Activated naive CD4-positive, alpha-beta T cell (primary cell): ENCODE measurements at places on chromosomes 6 and 20.

- no peak for DNase-seq
Measured at GRCh38 chr20:54107181-54107580, 36.8 kb upstream of the BCAS1 start.

DNA sequence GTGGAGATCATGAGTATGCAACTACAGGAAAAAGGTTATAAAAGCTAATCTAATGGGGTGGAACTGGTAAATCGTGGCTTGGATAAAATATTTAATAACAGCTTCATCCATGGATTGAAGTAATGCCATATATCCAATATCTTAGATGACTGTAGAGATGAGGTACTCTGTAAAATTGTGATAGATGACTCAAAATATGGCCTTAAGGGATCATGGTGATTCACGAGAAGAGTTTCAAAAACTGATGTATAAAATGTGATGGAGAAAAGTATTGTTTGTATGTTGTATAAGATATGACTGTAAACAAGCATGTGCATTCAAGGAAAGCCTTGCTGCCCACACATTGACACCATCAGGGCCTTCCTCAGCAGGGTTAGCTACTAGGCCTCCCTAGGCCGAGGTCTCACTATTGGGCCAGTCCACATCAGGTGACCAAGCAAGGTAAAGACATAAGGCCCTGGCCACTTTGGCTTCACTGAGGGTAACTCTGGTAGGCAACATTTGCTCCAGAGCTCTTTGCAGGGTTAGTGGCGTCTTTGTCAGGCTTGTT, 17.7 kb upstream of the CCN6 start:
- no peak for DNase-seq

DNA sequence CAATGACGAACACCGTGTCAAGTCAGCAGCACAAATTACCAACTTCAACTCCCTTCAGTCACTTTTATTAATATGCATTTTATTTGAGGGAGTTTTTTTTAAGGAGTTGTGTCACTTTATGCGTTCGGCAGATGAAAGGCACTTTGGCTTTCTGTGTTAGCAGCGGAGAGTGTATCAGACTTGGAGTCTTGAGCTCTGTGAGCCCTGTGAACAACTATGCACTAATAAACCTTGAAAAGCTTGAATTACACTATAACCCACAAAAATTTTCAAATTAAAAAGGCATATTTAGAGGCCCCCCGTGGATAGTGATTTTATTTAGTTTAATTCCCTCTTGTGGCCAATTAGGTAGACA, 335.3 kb upstream of the NT5E start:
- no peak for DNase-seq

GRCh38 chr20:4919047-4919704, 82.1 kb downstream of the SLC23A2 start:
- DNase-seq: no peak

DNA sequence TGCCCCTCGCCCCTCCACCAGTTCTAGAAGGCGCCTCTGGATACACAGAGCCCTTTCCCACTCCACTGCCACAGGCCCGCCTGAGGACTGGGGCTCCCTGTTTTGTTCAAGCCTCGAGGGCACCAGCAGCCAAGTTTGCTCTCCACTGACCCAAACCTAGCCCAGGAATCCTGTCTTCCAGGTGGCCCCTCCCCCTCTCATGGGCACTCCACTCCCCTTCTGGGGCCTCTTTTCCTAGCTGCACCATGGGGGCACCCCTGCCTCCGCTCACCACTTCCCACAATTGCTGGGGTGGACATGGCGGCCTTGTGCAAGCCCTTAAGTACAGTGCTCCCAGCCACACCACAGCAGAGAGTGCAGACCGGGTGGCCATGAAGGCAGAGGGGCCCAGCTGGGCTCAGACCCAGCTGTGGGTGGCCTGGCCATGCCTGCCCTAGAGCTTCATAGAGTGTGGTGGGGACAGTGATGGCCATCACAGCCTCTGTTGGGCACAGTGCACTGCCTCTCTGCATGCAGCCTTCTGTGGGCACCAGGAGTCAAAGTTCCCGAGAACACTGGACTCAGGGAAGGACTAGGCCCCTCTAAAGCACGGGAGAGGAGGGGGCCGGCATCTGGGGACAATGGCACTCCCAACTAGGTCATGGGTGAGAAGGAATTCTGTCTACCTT, 1.3 kb downstream of the MYL9 start:
- no peak for DNase-seq

DNA sequence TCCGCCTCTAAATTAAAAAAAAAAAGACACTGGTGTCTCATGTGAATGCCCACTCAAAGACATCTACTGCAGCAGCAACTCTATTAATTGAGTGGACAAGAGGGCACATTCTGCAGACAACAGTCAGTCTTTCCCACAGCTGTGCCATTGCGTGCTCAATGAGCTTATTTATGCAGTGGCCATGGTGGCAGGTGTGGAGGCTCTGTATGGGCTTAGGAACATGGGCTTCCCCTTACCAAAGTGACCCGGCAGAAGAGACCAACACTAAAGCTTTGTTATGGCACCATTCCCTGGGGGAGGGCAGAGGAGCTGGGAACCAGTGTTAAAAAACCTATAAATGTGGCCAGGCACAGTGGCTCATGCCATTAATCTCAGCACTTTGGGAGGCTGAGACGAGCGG, 4.2 kb upstream of the VAPB start:
- DNase-seq: no peak

GRCh38 chr6:126664271-126664670, 324.4 kb downstream of the CENPW start:
- no peak for DNase-seq

GRCh38 chr6:81241126-81242041, 511.1 kb downstream of the TENT5A start:
- no peak for DNase-seq

DNA sequence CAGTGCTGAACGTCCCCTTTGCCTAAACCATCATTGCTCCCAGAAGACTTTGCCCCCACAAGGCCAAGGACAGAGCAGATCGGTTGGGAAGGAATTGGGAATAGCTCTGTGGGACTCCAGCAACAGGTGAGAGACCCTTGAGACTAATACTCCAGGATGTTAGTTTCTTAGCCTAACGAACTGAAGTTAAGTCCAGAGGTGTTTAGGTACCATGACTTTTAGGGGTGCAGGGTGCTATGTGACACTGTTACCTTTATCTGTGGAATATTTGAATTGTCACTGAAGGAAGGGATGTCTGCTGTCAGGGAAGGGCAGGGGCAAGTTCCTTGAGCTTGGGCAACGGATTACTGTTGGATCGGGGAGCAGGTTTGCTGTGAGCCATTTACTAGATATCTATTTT, 1.9 kb downstream of the BLCAP start:
- no peak for DNase-seq

DNA sequence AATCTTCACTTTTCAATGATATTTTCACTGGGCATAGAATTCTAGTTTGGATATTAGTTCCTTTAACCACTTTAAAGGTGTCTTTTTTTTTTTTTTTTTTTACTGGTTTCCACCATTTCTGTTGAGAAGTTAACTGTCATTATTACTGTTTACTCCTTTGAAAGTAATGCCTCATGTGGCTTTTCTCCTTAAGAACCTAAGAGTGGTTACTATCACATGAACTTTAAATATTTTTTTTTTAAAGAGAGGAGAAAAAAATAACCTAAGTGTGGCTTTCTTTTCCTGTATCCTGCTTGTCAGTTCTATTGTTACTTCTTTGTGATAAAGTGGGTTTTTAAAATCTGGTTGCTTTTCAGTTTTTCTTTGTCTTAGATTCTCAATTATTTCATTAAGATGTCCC, 229.5 kb downstream of the CDH26 start:
- no peak for DNase-seq

DNA sequence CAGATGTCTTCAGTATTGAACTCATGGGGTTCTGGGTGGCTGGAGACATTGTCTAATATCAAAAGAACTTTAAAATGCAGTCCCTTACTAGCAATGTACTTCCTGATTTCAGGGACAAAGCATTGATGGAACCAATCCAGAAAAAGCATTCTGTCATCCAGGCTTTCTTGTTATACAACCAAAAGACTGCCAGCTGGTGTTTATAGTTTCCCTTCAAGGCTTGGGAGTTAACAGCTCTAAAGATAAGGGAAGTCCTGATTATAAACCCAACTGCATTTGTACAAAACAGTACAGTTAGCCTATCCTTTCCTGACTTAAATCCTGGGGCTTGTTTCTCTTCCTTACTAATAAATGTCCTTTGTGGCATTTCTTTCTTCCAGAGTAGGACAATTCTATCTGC, 160.0 kb downstream of the COL21A1 start:
- DNase-seq: no peak

DNA sequence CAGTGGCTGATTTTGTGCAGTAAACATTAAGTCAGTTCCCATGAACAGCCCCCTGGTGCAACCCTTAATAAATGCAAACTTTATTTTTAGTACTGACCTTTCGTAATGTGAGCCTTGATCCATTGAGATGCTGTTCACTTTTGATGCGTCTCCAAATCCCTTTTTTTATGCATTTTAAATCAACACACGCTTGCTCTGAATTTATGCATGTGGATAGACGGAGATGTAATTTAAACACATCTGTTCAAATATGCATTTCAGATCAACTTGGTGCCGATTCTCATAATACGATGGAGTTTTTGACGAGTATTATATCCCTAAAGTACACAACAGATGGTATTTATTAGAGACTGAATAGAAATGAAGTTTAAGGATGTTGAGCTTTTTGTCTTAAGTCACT, 505.7 kb downstream of the CDKAL1 start:
- DNase-seq: no peak

- DNase-seq: no peak
Measured at GRCh38 chr6:44820321-44820720, 432.8 kb downstream of the CDC5L start.

DNA sequence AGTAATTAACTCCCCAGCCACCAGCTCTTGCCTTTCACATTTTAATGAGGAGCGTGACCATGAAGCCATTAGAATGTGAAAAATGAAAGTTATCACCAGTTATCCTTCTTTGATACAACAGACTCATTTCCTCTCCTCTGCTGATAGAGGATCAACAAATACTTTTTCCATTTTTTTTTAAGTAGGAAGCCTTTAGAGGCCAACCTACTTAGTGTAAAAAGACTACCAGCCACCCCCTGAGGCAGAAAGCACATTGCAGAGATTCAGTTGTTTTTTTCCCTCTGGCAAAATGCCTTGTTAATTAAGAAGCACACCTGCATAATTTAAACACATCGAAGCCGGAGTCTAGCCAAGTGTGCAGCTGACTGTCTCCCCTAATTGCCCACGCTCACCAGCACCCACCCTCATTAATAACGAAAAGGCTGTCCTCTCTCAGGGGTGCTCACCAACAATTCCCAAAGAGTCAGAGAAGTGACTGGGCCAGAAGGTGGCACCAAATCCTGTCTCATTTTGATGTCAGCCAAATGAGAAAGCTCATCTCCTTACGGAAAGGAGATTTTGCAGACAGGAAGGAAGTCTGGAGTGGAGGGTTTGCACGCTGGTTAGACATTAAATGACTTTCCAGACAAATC, 60.9 kb upstream of the MC3R start:
- no peak for DNase-seq

DNA sequence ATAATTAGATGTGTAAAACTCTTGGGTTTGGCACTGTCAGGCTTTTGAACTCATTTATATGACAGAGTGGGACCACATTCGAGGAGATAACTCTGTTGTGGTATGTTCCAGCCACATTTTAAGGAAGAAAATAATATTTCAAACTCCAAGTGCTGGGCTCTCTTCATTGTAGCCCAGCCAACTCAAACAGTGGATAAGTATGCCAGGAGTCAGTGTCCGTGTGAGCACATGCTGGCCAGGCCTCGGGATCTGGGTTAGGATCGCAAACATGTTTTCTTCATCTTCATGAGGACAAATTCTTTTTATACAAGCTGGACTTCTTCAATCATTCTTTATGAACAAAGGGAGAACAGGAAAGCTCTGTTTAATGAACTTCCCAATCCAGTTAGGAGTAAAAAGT, 497.5 kb downstream of the MAFB start:
- no peak for DNase-seq

DNA sequence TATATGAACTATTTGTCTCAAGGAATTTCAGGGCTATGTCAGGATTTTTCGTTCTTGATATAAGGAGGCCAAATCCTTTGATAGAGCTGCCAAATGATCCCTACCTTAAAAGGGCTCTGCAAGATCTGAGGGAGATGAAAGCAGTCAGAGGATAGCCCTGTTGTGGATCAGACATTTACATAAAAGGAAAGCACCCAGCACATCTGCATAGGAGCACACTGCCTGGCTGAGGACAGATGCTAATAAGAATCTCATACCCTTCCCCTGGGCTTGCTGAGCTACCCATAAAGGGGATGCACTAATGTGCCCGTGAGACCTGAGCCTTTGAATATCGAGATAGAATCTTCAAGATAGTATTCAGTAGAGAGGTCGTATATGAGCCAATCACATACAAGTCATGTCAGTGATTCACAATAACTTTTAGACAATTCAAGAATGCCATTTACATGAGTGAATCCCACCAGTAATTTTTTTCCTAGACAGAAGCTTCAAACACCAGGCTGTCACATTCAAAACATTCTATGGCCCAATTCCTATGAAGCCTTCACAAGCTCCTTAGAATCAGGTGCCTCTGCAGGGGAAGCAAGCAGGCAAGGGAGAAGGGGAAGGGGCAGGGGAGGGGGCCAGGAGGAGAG, 71.1 kb downstream of the STMND1 start:
- DNase-seq: no peak

- DNase-seq: no peak
Measured at GRCh38 chr20:63737695-63737944, 1.2 kb downstream of the LIME1 start.

- no peak for DNase-seq
Measured at GRCh38 chr6:98578016-98578415, 256.4 kb upstream of the POU3F2 start.

- DNase-seq: no peak
Measured at GRCh38 chr20:8757146-8757545, 311.7 kb upstream of the PLCB4 start.

DNA sequence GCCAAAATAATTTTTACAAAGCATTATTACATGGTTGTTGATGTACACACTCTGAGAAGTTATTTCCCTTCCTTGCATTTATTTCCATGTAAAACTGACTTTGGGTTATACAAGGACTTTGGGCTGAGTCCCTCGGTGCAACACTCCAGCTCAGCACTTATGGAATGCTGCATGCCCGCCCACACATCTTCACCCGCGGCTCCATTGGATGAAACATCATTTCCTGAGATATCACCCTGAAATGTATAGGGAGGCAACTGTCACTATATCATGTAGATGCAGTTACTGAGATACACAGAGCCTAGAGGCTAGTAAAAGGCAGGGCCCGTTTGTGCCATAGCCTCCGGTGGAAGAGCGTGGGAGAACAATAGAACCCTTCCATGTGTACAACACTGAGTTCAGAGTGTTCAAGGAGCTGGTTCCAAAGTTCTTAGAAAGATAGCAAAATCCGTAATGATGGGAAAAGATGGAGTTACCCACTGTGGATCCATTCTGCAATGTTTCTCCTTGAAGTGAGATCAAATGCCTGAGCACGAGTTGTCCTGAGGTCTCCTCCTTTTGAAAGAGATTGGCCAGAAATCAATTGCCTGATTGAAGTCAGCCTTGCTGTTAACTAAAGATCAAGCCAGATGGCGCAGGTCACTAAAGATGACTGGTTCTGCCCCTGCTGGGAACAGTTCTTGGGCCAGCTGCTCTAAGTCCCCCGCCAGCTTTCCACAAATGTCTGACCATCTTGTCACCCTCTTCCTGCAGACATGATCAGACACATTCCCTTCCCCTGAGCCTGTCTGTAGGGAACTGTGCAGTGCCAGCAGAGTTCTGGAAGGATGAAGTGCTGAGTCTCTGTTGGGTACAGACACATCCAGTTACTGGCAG, 100.9 kb upstream of the IYD start:
- DNase-seq: no peak
